Epithelial cell of proximal tubule (primary cell): ENCODE measurements at places on chromosomes 4 and X. TPM values are rescaled to one million over a fixed set of nuclear protein-coding genes. Genes with fewer than 3 reads are reported as not detected.

TLR6 gene
- 0.22 and 0.29 TPM in 2 replicates for total RNA-seq

COL4A6 gene
- total RNA-seq = 1.4 and 2.0 TPM in 2 replicates

GRCh38 chrX:144730471-144730870 is 516.8 kb upstream of the SPANXN1 start:
- DNase-seq = no peak

DNA sequence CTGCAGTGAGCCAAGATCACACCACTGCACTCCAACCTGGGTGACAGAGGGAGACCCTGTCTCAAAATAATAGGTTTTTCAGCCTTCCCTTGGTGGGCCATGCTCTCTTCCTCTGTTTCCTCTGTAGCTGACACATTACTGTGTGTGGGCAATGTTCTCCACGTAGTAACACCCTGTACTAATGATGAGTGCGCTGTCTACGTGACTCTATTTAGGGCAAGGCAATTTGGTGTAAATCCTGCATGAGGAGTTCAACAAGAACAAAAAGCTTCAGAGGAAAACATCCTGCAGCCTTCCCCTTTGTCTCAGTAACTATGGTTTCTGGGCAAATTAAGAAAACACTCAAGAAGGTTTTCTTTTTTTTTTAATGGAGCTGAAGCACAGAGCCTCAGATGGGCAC is 24.4 kb upstream of the JAKMIP1 start:
- no peak for DNase-seq

DNA sequence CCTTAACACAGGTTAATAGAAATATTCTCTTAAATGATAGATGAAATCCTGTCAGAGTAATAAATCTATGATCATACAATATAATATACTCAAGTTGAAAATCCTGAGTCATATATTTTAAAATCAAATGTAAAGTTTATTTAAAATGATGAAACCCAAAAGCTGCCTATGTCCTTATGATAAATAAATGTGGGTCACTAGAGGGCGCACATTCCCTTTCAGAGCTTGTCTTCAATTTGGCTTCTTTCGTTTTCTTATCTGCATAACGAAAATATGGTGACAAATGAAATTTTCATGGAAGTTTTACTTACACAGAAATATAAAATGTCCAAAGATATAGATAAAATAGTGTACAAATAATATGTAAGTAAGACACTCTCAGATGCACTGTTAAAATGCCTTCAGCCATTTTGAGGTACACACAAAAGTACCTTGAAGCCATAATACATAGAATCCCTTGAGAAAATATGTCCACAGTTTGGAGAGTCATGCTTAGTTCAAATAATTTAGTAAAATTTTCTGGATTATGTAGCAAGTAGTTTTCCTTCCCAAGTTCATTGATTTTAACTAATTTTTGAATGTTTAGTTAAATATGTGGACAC is 680.4 kb downstream of the DMD start:
- no peak for DNase-seq

- no peak for DNase-seq
Observed at GRCh38 chr4:27248829-27249228, 388.2 kb downstream of the STIM2 start.

DNA sequence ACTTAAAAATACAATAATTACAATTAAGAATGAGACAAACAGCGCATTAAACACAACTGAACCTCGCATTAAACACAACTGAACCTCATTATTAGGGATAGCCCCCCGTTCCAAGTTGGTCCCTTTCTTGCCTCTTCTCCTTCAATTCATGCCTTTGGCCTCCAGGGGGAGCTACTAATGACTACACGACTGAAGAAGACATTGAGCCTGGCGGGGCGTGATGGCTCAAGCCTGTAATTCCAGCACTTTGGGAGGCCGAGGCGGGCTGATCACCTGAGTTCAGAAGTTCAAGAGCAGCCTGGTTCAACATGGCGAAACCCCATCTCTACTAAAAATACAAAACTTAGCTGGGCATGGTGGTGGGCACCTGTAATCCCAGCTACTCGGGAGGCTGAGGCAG is 56.4 kb upstream of the NWD2 start:
- no peak for DNase-seq

DNA sequence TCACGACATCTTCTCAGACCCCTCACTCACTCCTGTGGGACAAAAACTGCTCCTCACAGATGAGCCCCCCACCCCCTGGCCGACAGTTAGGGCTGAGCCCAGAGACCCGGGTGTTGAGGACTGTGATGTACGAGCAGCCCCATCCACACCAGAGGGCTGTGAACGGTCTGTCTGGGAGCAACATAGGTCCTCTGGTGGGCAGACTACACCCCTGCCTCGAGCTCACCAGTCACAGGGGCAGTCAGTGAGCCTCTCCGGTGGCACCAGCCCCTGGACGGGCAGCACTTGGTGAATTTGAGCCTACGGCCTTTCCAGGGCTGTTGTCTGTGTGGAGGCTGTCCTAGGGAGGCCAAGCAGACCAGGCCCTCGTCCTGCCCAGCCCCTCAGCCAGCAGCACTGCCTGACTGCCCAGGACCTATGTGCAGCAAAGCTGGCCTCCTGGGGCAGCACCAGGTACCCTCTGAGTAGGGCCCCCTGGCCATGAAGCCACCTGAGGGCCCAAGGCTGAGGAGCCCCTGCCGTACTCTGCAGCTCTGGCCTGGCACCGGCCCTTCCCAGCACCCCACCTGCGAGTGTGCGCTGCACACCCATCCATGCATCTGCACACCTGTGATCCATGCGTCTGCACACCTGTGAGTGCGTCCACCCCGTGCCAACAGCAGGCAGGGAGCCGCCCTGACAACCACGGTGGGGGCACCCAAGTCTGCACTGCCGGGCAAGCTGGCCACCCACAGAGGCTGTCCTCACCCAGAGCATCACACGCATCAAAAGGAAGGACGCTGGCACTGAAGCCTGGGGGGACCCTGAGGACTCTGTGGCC is 111.6 kb upstream of the NKX1-1 start:
- DNase-seq = no peak
